CD4-positive, alpha-beta memory T cell (primary cell): ENCODE measurements at places on chromosomes 7 and 10. TPM values are rescaled to one million over a fixed set of nuclear protein-coding genes. Genes with fewer than 3 reads are reported as not detected.

- DNase-seq, result no peak
These were observed 41.8 kb upstream of the IGFBP3 start for GRCh38 chr7:45962861-45963260.

The AQP1 gene
- not detected for total RNA-seq

GRCh38 chr7:138455609-138456008 is 4.5 kb upstream of the TRIM24 start:
- no peak for DNase-seq

GRCh38 chr7:46545790-46546189 is 624.7 kb upstream of the IGFBP3 start:
- no peak for DNase-seq

GRCh38 chr10:126481181-126481580 is 92.9 kb upstream of the ADAM12 start:
- DNase-seq, result no peak

The ZRANB1 gene
- 23.6 TPM for total RNA-seq

- no peak for DNase-seq
These were observed 148.3 kb downstream of the ARID5B start for GRCh38 chr10:62049624-62050345.

The NRBF2 gene
- total RNA-seq, result 17.8 TPM

DNA sequence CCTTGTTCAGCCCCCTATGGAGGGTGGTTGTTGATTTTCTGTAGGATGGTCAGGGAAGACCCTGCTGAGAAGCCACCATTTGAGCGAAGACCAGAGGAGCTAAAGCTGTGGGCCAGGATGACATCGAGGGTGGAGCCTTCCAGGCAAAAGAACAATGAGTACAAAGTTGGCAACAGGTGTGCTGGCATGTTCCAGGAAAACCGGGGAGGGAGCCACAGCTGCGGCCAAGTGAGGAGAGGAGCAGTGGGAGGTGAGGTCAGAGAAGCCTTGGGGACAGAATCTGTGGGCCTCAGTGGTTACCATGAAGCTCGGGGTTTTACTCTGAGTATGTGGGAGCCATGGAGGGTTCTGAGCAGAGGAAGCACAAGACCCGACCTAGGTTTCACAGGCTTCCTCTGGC is 75.6 kb upstream of the ZNF479 start:
- no peak for DNase-seq

The HSPA14 gene
- 17.7 TPM for total RNA-seq

- DNase-seq, result no peak
These were observed 809.5 kb upstream of the CELF2 start for GRCh38 chr10:10208196-10208595.

- DNase-seq, result no peak
These were observed 129.6 kb downstream of the SLIT1 start for GRCh38 chr10:97056003-97056630.

DNA sequence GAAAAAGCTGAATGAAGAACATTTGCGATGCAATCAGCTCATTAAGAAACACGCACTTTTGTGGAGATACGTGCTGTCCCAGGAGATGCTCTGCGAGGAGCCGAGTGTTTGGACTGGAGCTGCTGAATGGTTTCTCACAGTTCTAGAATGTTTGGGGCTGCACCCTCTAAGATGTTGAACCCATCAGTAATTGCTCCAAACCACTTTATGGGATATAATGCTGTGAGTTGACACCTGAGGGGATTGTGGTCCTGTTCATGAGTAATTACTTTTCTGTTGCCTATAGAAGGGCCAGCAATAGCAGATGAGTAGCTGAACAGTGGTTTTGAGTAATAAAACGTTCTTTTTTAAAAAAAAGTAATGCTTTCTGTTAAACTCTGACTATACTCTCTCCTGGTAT is 63.1 kb downstream of the IKZF1 start:
- DNase-seq, result no peak

GRCh38 chr10:79375321-79376077 is 28.2 kb downstream of the PPIF start:
- DNase-seq, result no peak

The PGAM2 gene
- 1.5 TPM for total RNA-seq

The ZNF117 gene
- 5.2 TPM for total RNA-seq

The RNF32 gene
- total RNA-seq, result 1.3 TPM

DNA sequence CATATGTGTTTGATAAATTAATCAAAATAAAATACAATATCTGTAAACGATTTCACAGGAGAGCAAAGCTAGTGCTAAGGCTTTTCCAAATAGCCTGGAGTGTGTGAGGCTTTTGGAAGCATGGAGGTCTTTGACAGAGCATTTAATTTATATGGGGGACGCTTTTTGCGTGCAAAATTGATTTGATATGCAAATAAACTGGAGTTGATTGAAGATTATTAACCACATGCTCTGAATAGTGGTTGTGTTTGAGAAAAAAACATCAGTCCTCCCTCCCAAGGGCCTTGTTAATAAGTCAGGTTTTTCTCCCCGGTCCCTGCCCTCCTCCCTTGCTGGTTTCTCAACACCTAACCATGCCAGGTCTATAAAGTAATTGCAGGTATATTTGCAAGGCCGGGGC is 85.1 kb upstream of the FGFR2 start:
- DNase-seq, result no peak

The ANKRD30A gene
- total RNA-seq, result not detected

- no peak for DNase-seq
These were observed 206.7 kb downstream of the KIAA1217 start for GRCh38 chr10:24415455-24416125.

DNA sequence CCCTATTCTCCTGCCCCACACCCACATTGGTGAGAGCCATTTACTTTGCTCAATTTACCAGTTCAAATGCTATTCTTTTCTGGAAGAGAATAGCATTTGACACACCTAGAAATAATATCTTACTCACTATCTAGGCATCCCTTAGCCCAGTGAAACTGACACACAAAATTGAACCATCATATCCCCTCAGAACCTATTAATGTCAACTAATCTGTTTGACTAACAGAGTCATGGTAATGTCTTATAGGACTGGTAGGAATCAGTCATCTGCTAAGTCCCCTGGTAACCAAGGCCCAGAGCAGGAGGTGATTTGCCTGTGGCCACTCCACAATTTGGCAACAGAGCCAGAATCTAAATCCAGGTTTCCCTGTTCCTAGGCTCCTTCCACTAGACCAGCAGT is 63.3 kb downstream of the PPP1R3C start:
- no peak for DNase-seq

DNA sequence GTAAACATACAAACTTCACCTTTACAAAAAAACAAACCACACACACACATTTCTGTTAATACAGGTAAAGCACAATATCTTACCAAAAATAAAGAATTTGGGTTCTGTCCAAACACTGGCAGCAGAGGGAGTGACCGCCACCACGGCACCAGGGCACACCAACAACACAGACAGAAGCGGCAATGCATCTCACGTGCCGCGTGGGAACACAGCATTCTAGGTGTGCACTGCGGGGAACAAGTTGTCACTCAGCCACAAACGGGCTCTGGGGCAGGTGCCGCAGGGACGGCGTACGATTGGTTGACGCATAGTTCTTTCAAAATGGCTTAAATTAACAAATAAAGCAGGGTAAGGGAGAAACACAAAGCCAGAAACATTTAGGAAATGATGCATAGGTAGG is 22.3 kb downstream of the PDGFA start:
- no peak for DNase-seq

- no peak for DNase-seq
These were observed 121.7 kb downstream of the EVX1 start for GRCh38 chr7:27364344-27364758.

DNA sequence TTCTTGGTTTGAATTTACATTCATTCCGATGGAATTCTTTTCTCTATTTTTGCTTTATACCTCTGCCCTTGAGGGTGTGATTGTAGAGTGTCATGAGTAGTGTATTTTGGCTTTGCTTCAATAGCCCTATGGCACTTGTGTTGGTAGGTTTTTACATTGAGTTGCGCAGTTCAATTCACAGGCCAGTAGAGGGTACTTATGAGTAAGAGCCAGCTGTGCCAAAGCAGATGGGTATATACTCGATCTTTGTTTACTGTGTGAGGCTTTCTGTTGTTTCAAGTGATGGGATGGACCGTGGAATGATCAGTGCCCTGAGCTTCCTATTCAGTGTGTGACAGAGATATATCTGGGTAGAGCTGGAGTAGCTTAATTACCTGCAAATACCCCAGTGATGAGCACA is 4.3 kb upstream of the AKR1C3 start:
- DNase-seq, result no peak

DNA sequence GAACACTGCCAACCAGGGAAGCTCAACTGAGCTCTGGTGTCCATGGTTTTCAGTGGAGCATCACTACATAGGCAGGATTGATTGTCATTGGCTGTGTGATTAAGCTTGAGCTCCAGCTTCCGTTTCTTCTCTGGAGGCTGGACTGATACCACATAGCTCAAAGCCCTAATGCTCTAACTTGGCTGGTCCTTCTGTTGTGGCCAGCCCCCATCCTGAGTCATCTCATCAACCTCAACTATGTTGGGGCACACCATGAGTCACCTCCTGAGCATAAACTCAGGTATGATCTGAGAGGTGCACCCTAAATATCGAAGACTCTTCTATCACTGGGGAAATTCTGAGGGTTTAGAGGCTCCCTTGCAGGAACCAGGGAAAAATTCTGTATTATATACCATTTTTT is 114.5 kb upstream of the INHBA start:
- no peak for DNase-seq

DNA sequence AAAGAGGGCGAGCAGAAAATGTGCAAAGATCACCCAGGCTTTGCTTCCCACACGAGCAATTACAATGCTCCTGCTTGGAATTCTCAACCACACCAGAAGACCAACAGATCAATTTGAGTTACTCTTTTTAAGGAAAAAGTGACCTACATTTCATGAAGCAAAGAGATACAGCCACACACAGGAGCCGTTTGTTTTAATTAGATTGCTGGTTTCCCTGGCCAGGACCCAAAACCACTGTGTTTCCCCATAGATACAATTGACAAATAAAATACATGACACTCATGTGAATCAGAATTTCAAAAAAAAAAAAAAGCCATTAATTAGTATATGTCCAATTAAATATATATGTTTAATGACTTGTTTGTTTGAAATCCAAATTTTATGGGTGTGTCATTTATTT is 458.3 kb downstream of the PLXDC2 start:
- no peak for DNase-seq

DNA sequence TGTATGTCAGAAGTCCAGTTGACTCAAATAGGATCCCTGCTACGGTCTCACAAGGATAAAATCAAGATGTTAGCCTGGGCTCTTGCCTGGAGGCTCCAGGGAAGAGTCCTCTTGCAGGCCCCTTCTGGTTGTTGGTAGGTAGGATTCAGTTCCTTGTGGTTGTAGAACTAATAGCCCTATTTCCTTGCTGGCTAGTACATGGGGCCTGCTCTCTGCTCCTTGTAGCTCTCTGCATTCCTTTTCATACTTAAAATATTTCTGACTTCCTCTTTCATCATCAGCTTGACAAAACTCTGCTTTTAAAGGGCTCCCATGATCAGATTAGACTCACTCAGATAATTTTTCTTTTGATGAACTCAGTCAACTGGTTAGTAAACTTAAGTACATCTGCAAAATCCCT is 756.7 kb downstream of the GATA3 start:
- no peak for DNase-seq

The PRF1 gene
- total RNA-seq, result 18.0 TPM

DNA sequence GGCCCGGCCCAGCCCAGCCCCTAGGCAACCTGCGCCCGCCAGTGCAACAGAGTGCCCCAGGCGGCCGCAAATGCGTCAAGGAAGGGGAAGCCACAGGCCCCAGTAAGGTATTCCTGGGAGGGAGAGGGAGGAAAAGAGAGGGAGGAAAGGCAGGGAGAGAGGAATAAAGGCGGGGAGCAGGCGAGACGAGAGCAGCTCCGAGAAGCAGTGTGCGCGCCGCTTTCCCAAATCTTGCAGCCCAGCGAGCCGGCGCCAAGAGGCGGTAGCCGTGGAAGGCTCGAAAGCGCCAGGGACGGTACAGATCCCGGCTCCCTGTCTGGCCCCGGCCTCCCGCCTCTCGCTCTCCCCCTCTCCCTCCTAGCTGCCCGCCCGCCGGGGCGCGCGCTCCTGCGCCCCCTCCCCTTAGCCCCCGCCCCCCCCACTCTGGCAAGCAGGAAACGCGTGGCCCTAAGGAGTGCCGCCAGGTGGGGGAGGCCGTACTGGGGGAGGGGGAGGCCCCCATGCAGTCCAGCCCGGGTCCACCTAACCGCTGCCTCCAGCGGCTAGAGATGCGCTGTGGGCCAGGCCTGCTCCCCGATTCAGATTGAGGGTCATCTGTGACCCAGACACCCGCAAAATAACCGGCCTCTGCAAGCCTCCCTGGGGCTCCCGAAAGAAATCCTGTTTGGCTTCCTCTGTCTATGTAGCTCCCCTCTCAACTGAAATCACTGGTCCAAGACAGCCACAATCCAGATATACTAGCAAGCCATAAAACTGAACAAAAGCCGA is 4.3 kb downstream of the HOXA10 start:
- no peak for DNase-seq

- peak; percentile 4 for DNase-seq
These were observed 58.0 kb downstream of the PLXNA4 start for GRCh38 chr7:132518102-132518838.

The ANLN gene
- total RNA-seq, result not detected

DNA sequence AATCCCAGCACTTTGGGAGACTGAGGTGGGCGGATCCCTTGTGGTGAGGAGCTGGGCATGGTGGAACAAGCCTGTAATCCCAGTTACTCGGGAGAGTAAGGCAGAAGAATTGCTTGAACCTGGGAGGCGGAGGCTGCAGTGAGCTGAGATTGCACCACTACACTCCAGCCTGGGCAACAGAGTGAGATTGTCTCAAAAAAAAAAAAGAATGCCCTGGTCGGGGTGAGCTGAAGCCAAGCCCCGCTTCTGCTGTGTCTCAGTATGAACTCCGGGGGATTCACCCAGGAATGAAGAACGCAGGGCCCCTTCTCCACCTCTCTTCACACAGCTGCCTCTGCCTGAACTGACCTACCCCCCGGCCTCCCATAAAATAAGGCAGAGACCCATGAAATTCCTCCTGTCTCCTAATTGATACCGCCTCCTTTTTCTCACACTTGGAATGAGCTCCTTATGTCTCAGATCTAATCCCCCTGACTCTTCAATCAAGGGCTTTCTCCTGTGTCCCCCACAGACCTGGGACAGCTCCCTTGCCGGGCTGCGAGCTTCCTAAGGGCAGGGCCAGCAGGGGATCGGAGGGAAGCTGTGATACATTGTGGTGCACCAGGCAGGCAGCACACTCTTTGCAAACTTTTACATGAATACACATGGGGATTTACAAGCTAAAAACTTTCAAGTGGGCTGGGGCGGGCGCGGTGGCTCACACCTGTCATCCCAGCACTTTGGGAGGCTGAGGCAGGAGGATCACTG is 911 bp upstream of the ZP3 start:
- no peak for DNase-seq

The C10orf53 gene
- total RNA-seq, result not detected

The KLLN gene
- 1.0 TPM for total RNA-seq
